ENCODE measurements at places on chromosomes 11 and 22. TPM values are rescaled to one million over a fixed set of nuclear protein-coding genes. Genes with fewer than 3 reads are reported as not detected.

Gene MFNG
- 0.07 TPM for total RNA-seq

Gene SIK2
- 8.4 TPM for total RNA-seq

Gene ZNF214
- total RNA-seq: 1.4 TPM

Gene TNRC6B
- 31.2 TPM for total RNA-seq

Gene FAM180B
- total RNA-seq: not detected

Gene NLRX1
- total RNA-seq: 15.9 TPM

Gene LRRC10B
- 0.64 TPM for total RNA-seq

Gene TEX12
- not detected for total RNA-seq

Gene KLHDC7B
- total RNA-seq: 0.37 TPM

Gene OR8A1
- not detected for total RNA-seq

GRCh38 chr11:61338783-61339489 lies 5.9 kb downstream of the TKFC start:
- no peak for DNase-seq

GRCh38 chr22:48902983-48903650 lies 924.6 kb downstream of the BRD1 start:
- DNase-seq: no peak

- DNase-seq: no peak
Observed at GRCh38 chr22:39332441-39333064, 13.1 kb upstream of the RPL3 start.

DNA sequence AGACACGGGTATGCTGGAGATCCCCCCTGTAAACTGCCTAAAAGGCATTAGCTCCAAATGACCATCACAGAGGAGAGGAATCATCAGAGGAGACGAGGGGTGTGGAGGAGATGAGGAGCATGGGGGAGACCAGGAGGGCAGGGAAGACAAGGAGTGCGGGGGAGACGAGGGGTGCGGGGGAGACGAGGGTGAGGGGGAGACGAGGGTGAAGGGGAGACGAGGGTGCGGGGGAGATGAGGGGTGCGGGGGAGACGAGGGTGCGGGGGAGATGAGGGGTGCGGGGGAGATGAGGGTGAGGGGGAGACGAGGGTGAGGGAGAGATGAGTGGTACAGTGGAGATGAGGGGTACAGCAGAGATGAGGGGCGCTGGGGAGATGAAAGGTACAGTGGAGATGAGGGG lies 17.5 kb upstream of the GAL start:
- DNase-seq: no peak

GRCh38 chr11:94493281-94494125 lies at the start of the genes ANKRD49 and MRE11:
Gene ANKRD49, plus strand, starts transcription at chr11:94493984. Its CDS starts 2,710 bp downstream, at chr11:94496694.
Gene MRE11, minus strand, starts transcription at chr11:94493844. Its CDS starts 1,043 bp downstream, at chr11:94492801.
- DNase-seq: peak; percentile 98

GRCh38 chr22:45096256-45096907 lies 67.3 kb upstream of the NUP50 start:
- peak; percentile 59 for DNase-seq

DNA sequence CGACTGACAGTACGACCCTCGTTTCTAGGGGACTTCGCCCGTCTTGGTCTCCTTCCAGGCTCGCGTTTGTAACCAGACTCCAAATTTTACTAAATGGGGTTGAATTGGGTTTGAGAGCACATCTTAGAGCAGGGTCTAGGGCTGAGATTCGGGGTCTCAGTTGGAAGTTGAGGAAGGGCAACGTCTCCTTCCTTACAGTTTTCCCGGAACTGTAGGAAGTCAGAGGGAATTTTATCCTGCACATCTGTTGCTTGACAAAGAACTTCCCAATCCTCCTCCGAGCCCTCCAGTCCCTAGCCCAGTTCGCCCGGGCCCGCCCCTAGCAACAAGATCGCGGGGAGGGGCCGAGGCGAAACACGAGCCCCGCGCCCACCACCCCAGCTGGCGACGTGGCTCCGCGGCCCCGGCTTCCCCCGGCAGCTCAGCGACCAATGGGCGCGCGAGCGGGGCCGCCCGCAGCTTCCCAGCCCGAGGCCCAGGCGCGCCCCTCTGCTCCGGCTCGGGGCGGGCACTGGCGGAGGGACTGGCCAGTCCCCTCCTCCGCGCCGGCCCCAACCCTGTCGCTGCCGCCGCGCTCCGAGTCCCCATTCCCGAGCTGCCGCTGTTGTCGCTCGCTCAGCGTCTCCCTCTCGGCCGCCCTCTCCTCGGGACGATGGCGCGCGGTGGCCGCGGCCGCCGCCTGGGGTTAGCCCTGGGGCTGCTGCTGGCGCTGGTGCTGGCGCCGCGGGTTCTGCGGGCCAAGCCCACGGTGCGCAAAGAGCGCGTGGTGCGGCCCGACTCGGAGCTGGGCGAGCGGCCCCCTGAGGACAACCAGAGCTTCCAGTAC lies at the start of gene RCN1:
RCN1 (plus strand) TSS at position 530 of the 826 bp plus-strand sequence; CDS start at position 653, 123 bp downstream.
- DNase-seq: peak; percentile 76

DNA sequence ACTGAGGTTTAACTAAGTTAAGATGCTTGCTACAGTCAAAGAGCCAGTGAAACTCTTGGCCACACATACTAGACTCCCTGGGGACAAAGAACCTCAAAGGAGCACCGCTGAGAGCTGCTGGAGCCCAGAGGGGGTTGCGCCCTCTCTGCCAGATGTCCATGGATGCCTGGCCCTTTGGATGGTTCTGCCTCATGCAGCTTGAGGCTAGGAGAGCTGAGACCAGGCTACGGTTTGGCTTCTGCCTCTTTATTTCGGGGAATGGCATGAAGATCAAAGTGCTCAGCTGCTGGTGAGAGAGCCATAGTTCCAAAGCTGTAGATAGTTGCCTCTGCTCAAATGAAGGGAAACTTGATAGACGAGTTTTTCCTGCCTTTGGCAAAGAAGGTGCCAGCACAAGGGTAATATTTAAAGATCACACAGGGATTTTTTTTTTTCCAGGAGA lies 43.0 kb downstream of the RASSF10 start:
- DNase-seq: no peak

DNA sequence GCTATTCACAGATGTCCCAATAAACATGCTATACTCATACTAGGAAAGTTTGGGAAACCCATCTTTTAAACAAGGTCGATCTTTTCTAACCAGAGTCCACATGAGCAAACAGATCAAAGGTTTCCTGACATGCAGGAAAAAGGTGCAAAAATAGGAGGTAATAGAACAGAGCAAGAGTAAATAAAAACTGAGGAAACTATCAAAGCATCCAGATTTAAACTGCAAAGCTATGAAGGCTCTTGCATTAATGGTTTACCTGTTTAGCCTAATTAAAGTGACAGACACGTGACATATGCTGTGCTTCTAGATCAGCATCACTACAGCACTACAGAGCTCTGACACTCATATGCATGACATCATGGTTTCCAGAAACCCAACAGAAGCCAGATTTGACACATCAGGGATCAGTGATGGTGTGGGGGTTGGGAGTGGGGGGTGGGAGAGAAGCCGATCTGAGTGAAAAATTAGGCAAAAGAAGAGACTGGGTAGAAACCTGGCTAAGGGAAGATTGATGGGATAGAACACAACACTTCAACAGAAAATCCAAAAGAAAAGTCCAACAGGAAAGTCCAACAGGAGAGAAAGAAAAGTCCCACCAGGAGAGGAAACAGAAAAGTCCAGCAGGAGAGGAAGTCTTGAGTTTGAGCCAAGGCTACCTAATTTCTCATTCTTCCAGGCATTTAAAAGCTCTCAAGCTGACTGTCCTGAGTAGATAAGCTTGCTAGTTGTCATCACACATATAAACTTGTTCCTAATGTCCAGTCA lies 262.3 kb downstream of the SOX6 start:
- no peak for DNase-seq

GRCh38 chr22:39237318-39238100 lies 7.3 kb downstream of the PDGFB start:
- DNase-seq: no peak

GRCh38 chr11:7520981-7521487 lies 7.2 kb downstream of the PPFIBP2 start:
- DNase-seq: no peak

GRCh38 chr22:24247011-24247507 lies 2.2 kb upstream of the GGT5 start:
- DNase-seq: no peak

- DNase-seq: no peak
Observed at GRCh38 chr11:15882876-15883454, 473.4 kb downstream of the SOX6 start.

GRCh38 chr11:10459029-10459970 lies 4.2 kb downstream of the AMPD3 start:
- DNase-seq: no peak

DNA sequence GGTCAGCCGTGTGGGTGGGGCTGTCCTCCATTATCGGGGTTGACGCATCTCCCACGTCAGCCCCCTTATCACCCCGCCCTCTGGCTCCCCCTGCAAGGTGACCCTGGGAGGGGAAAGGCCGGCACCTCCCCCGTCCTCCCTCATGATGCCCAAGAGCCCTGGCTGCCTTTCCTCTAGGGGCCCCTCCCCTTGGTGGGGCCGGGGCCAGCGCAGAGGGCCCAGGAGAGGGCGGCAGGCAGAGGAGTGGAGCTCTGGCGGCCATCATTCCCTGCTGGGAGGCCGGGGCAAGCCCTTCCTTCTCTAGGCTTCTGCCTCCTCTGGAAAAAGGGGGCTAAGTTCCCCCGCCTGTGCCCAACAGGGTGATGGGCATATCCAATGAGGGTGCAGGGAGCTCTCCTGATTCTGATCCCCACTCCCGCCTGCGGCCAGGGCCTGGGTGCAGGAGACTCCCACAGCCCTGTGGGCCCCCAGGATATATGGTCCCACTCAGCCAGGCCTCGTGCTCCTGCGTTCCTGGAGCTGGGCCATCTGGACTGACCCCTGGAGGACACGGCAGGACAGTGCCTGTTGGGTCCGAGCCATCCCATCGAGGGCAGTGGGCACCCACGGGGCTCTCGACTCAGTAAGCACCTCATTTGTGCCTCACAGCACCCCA lies 12.3 kb downstream of the MYRF start:
- no peak for DNase-seq

DNA sequence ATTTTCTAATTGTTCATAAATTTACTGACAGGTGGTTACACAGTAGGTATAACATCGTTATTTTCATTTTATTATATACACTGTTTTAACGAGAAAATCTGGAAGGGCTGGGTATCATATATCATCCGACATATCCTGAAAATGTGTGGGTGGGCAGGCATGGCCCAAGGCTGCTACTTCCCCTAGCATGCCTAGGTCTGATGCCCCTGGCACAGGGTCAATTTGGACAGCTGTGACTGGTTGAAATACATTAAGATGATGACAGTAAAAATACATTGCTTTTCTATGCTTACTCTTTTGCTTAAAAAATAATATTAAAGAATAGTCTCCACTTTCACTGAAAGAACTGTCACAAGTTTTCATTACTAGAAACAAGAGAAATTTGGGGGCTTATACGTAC lies 908.8 kb downstream of the OPCML start:
- no peak for DNase-seq

DNA sequence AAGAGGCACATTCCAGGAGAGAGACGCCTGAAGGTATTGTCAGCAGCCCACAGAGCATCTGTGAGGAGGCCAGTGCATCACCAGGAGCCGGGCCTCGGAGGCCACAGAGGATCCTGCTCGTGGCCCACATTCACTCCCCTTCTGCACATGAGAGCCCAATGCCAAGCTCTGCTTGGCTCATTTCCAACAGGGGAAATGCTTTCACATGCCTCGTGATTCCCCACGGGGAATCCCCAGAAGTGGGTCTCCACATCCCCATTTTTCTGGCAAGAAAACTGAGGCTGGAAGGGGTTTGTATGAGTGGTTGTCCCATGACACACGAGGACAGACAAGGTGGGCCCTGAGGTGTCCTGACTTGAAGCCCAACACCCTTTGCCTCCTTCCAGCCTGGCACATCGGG lies 34.4 kb downstream of the TP53I11 start:
- DNase-seq: no peak

GRCh38 chr11:27179334-27179733 lies 138.7 kb downstream of the BBOX1 start:
- no peak for DNase-seq
